ENCODE measurements at places on chromosomes 7 and 10.

- no peak for DNase-seq
Observed at GRCh38 chr10:126218778-126219649, 169.3 kb downstream of the ADAM12 start.

DNA sequence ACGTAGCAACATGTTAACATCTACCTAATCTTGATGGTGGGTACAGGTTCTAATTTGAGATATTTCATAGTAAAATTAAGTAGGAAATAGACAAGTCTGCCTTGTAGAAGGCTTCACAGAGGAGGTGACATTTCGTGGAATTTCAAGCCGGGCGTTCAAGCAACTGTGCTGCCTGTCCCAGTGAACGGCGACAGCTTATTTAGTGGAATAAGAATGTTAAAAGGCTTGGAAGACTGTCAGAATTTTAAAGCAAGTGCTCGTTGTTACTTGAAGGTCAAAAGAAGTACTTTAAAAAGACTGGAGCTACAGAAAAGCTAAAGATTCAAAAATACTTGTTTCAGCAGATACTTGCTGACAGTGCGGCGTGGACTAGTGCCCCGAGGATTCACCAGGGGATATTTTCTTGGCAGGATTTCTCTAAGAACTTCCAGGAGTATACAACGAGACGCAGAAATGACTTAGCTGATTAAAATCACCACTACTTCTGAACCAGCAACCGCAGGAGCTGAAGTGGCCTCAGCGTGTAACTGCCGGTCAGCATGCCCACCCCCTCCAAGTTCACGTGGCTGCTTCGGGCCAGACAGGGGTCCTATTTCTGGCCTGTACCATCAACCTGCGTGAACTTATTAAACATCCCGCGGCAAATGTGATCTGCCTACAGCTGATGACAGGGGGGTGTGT is 46.5 kb downstream of the CTBP2 start:
- DNase-seq = no peak

DNA sequence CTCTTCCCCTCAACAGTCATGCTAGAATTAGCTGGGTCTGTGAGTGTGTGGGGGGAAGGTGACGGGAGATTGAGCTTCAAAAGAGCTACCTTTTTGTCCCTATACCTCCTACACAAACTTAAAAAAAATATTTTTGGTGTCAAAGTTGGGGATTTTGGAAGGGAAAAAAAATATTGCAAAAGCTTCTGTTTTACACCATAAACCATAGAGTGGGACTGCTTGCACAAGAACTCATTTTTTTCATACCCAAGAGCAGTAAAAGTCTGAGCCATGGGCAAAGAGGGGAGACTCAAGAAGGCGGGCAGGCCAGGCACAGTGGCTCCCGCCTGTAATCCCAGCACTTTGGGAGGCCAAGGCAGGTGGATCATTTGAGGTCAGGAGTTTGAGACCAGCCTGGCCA is 9.4 kb upstream of the ZDHHC4 start:
- DNase-seq = no peak

- no peak for DNase-seq
Observed at GRCh38 chr10:98326621-98327027, 58.6 kb upstream of the LOXL4 start.

DNA sequence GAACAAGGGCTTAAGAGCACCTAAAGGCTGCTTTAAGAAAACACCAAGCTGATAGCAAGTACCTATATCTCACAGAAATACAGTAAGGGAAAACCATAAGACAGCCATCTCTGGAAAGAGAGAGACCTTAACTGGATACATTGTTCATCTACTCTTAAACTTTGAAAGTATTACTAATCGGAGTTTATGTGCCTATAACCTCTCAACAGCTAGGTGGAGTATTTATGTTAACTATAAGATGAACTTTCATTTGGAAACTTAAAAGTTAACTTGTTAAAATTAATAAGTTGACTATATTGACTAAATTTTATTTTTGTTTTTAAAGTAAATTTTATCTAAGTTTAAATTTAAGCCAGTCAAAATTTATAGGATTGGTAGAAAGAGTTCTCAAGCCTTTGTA is 90.6 kb downstream of the USP6NL start:
- DNase-seq = no peak

- DNase-seq = no peak
Observed at GRCh38 chr10:69069090-69070042, 18.5 kb upstream of the SRGN start.

GRCh38 chr7:111282626-111283025 is 191.7 kb downstream of the LRRN3 start:
- no peak for DNase-seq

- DNase-seq = no peak
Observed at GRCh38 chr10:77926566-77927401, at the start of gene DLG5. Gene DLG5, minus strand, starts transcription at chr10:77926755. Its CDS starts 235 bp downstream, at chr10:77926520.

DNA sequence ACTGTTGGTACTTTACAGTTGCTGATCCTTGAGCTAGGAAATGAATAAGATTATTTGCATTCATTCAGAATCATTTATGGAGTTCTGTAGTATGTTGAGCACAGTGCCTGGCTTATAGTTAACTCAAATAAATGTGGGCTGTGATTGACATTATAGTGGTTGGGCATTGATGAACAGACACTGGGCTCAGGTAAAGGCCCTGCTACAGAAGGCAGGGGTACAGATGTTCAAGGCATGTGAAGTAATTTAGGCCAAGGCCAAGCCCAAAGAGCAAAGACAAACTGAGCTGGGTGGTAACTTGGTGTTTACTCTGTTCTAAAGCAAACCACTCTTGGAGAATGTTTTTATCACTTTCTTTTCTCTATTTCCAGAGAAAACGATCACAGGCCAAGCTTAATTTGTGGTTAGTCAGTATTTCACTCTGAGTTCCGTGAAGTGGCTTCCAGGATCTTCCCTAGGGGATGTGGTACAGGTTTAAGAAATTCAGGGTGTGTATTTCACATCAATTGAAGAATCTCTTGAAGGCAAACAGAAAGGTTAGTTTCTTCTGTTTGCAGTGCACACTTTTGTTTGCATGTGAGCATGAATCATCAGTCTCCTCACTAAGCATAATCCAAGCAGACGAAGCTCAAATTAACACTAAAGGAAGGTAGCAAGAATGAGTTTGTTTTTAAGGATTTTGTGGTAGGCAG is 113.9 kb upstream of the PRR15 start:
- peak; percentile 66 for DNase-seq

GRCh38 chr10:52376694-52377354 is 62.7 kb downstream of the DKK1 start:
- DNase-seq = peak; percentile 67

DNA sequence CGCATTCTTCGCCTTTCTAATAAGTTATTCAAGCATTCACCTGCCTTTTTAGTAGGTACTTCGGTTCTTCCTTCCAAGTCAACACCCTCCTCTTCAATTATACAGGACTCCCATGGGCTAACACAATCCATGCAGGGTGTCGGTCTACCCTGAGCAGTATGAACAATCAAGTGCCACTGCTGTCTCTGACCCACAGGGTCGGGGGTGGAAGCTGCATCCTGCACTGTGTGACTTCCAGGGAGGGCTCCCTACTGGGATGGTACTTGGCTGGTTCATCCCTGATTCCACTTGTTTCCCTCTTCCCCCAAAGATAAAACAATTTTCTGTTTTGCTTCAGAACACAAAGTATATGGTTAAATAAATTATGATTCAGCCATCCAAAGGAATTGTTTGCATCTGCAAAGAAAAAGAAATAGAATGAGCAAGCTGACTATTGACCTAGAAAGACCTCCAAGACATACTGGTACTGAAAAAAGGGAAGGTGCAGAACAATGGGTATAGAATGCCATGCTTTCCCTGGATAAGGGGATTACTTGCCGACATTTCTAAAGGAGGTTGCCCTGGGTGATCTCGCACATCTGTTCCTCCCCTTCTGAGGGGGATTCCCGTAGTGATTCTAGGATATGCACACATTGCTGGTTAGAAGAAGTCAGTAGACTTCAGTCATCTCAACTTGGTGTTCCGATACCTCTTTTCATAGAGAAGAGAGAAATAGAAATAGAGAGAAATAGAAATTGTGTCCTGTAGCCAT is 89.1 kb upstream of the AGR3 start:
- DNase-seq = no peak

DNA sequence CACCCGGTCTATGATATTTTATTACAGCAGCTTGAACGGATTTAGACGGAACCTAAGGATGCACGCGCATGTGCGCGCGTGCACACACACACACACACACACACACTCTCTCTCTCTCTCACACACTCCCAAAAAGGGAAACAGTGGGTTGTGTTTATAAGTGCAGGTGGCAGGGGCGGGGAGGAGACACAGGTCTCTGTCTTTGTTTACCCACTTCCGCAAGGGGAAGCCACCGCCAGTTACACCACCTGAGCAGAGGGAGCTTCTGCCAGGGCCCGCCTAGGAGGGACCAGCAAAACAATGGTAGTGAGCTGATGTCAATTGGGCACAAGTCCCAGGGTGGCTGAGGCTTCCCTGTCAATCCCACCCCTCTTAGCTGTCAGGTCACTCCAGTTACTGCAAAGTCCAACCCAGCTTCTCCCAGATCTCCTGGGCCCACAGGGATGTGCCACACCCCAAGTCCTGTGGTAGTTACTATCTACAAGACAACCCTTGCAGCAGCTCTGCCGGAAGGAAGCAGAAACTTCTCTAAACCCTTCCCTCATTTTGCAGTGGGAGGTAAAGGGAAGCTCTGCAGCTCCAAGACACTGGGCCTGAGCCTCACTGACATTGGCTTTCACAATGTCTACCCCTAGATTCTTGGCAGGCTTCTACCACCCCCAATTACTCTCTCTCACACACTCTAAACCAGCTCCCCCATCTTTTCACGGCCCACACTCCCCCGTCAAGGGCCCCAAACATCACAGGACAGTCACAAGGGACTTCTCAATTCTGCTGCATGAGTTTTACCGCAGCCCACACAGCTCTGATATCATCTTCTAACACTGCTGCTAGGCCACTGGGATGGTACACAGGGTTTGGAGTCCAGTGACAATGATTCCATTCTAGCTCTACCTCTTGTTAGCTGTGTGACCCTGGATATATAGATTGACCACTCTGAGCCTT is 17.6 kb downstream of the ANXA11 start:
- DNase-seq = peak; percentile 13

DNA sequence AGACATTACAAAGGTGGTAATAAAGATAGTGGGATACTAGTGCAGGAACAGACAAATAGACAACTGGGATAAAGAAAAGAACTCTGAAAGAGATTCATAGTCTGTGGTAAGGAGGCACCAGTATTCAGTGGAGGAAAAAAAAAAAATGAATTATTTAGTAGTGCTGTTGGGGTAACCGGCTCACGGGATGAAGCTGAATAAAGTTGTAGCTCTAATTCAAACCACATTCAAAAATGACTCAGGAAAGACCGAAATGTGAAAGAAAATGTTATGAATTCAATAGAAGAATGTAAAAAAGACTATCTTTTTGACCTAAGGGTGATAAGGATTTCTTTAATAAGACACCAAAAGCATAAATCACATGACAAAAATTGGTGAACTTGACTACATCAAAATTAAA is 83.1 kb upstream of the HABP2 start:
- no peak for DNase-seq

- DNase-seq = peak; percentile 16
Observed at GRCh38 chr10:86139066-86139657, 227.4 kb downstream of the GRID1 start.

DNA sequence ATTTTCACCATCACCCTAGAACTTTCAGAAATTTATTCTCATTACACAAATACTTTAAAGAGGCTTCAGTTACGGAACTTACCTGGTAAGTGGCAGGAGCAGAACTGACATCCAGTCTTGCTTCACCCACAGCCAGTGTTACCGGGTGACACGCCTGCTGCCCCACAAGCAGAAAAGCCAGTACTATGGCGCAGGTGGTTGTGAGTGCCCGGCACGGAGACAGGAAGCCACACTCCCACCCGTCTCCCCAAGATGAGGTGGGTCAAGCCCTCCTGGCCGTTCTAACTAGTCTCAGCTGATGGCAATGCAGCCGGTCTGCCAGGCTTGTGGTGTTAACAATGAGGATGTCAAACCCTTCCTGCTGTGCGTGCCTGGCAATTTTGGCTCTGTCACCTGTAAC is 86.9 kb downstream of the PROSER2 start:
- DNase-seq = no peak

DNA sequence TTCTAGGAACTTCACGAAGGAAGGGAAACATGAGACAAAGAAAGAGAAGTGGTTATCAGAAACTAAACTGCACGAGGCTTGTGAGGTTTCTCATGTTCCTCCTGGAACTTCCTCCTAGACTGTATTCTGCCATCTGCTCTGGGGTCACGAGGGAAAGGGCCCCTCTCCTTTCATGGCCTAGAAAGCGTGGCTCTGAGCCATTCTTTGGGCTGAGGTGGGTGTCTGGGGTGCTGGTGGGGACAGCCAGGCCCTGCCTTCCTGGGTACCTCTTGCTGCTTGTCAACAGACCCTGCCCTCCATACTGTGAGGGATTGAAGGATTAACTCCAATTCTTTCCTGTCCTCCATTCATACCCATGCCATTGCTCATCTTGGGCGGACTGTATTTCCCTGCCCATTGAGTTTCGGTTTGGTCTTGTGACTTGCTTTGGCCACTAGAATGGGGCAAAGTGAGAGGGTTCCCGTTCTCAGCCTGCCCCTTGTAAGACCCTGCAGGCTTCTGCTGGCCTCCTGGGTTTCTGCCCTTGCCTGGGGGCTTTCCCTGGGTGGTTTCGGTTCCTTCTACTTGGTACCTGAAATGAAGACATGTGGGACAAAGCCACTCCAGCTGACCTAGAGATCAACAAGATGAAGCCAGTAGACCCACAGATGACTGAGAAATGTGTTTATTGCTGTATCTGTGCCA is 14.9 kb upstream of the GIMAP8 start:
- DNase-seq = no peak

DNA sequence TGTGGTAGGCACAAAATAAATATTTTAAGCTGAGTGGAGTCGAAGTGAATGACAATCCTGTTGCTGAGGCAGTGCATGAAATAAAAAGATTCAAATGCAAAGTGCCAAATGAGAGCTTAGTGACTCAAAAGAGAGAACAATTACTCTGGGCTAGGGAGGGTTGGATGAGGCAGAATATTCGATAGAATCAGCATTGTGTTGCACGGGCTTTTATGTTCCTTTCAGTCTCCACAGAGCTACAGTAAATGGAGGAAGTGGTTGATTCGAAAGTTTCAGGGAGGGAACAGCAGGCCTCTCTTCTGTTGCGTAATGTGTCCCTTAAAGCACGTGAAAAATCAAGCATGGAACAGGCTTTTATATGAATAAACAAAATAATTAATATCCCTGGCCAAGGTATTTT is 599.3 kb upstream of the CELF2 start:
- DNase-seq = no peak

GRCh38 chr10:60731134-60731885 is 47.0 kb upstream of the CDK1 start:
- no peak for DNase-seq

DNA sequence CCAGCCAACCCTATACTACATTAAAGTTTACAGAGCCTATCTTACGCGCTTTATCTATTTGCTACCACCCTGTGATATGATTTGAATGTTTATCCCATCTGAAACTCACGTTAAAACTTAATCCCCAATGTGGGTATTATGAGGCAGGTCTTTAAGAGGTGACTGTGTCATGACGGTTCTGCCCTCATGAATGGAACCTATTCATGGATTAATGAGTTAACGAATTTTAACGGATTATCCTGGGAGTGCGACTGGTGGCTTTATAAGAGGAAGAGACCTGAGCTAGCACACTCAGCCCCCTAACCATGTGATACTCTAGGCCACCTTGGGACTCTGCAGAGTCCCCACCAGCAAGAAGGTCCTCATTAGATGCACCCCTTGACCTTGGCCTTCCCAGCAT is 37.8 kb downstream of the SRPK2 start:
- DNase-seq = no peak

Measured in HepG2 (cell line).